NCI-H524 (cell line): ENCODE measurements at places on chromosomes 7 and 10.

DNA sequence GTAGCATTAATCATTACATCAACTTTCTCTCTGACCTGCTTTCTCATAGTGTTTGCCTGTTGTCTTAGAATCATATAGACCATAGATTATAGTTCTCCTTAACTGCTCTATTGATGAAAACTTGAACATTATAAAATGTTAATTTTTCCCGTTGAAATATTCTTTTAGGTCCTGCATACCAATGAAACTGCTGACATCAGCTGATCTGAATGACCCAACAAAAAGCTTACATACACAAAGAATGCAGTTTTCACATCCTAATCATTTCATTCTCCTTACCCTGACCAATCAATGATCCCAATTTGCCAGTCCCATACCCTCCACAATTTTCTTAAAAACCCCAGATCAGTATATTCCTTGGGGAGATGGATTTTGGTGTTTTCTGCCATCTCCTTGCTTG lies 302.9 kb upstream of the MBL2 start:
- no peak for DNase-seq

DNA sequence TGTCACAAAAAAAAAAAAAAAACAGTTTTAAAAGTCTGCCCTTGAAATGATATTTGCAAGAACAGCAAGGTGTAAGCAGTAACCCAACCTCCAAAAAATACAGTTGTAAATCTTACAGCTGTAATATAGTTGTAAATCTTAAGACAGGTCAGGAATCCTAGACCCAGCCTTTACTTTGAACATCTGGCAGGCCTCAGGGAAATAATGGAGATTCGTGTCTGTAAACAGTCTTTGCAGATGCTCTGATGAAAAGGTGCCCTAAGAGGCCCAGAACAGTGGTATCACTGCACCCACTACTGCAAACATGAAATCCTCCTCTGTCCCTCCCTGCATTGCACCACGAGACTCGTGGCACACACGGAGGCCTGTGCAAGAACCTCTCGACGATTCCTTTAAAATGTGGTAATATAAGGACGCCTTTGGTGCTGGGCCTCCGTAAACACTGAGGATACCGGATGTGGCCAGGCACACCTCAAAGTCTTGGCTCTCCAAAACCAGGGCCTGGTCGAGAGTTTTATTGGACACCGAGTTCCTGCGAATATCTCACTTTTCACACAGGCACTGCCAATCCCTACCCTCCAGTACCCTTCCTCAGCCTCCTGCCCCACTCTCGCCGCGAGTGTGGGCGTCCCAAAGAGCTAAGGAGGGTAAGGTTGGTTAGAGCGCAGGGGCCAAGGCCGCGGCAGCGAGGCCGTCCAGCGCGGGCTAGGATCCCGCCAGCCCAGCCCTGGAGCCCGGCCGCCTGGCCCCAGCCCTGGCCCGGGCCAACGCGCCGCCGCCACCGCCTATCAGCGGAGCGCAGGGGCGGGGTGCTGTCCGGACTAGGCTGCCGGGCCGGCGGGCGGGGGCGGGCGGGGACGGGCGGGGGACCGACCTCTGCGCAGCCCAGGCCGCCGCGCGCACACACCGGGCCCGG lies at the start of gene REEP3:
TSS of gene REEP3 (plus strand) at position 902 of the 916 bp plus-strand sequence. CDS start 145 bp downstream, outside the sequence.
- DNase-seq: no peak

DNA sequence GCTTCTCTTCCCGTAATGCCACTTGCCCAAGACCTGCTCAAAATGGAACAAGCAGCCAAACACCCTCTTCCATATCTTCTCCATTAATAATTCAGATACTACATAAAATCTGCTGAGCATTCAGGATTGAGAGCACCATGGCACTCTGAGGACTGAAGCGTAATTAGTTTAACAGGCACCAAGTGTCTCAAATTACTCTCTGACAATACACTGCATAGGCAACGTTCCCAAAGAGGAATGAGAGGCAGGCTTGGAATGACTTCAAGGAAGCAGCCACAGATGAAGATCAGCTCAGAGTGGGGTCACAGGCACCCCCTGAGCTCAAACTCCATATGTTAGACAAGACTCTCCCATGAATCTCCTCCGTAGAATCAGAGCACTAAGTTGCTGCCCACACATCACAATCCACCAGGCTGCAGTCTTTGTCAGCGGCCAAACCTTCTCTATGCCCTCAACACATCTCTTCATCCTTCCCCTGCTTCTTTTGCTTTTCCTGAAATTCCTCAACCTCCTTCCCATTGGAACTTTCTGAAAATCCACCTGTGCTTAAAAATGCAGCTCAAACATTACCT lies 4.7 kb upstream of the ABLIM1 start:
- no peak for DNase-seq

DNA sequence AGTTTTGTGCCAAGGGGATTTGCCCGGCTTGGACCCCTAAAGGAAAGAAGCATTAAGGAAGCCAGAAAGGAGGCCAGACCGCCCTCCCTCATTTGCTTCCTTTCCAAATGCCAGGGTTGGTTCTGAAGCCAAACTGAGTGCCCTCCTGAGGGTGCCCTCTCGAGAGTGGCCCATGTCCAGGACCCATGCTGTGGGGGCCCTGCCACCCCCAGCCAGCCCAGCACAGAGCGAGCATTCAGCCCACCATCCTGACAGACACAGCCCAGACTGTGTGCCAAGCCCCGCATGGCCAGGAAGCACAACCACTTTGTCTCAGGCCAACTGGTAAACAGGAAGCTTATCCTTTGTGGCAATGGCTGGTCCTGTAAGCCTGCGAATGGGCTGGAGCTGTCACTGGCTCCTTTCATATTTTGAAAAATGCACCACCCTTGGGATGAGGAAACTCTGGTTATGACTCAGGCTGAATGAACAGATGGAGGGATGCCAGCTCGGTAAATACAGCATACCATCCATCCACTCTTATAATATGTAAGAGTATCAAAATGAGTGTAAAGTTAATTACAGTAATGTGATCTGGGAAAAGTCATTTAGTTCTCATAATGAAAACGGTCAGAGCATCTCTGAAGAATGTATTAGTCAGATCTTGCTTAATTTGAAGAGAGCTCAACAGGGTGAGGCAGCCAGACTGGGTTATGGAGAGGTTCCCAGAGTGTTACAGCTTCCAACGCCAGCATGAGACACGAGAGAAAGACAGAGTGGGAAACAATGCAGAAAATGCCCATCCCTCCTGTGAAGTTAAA lies 65.0 kb downstream of the STK17A start:
- DNase-seq: peak; percentile 43

- DNase-seq: peak; percentile 39
Measured at GRCh38 chr10:2927958-2928840, 139.1 kb upstream of the PFKP start.

GRCh38 chr7:110442381-110442837 lies 648.5 kb upstream of the LRRN3 start:
- DNase-seq: peak; percentile 76

DNA sequence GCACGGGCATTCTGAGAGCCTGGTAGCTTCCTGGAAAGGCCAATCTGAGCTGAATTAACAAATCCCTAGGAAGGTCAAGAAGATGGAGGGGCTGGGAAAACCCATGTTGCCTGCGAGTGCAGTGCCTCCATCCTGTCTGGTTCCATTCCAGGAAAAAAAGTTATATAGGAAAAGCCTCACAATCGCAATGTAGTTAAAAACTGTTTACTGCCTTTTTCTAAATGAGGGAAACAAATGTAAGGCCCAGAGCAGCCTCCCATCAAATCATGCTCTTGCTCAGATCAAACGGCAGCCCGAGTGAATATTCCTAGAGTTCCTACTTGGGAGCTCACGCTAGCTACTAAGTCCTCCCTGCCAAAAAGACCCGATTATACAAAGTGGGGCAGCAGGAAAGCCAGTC lies 179.9 kb downstream of the KCNMA1 start:
- no peak for DNase-seq

DNA sequence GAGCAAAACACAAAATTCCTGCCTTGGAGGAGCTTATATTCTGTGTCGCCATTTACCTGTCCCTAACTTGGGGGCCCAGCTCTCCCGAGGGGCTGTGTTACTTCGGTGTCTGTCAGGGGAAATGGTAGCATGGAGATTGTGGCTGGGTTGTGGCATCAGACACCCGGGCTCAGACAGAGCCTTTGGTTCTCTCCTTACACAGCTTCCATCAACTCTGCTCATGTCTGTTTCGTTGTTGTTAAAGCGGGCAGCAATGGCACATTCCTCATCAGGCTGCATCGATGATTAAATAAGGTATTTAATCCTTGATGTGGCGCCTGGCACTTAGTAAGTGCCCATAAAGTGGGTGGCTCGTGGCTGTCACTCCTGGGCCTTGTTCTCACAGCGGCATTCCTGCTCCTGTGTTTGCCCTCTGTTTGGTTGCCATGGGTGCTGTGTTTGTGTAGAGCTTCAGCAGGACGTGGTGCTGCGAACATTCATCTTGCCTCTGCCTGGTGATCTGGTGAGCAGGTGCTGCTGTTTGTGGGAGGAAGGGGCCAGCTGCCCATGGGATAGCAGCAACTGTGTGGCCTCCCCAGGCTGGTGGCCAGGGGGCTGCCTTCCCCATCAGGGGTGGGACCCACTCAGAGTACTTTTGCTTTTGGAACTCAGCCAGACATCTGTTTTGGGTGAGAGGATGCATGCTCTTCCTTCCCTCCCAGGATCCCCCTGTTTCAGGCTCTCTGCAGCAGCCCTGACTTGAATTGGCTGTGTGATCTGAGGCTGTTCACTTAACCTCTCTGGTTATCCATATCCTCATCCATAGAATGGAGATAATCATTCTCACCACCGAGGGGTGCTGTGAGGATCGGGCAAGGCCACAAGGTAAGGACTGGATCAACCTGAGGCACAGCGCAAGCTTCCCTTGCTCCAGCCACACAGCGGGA lies 207.2 kb upstream of the SVIL start:
- no peak for DNase-seq

GRCh38 chr7:44109991-44110390 lies 5.8 kb downstream of the AEBP1 start:
- DNase-seq: no peak

- DNase-seq: no peak
Measured at GRCh38 chr10:34596351-34596750, 218.7 kb downstream of the PARD3 start.

GRCh38 chr10:112433136-112433535 lies 13.6 kb downstream of the ZDHHC6 start:
- DNase-seq: no peak

GRCh38 chr7:14835384-14835783 lies 67.2 kb downstream of the DGKB start:
- no peak for DNase-seq

GRCh38 chr7:74026903-74027682 lies 880 bp upstream of the ELN start:
- peak; percentile 63 for DNase-seq

DNA sequence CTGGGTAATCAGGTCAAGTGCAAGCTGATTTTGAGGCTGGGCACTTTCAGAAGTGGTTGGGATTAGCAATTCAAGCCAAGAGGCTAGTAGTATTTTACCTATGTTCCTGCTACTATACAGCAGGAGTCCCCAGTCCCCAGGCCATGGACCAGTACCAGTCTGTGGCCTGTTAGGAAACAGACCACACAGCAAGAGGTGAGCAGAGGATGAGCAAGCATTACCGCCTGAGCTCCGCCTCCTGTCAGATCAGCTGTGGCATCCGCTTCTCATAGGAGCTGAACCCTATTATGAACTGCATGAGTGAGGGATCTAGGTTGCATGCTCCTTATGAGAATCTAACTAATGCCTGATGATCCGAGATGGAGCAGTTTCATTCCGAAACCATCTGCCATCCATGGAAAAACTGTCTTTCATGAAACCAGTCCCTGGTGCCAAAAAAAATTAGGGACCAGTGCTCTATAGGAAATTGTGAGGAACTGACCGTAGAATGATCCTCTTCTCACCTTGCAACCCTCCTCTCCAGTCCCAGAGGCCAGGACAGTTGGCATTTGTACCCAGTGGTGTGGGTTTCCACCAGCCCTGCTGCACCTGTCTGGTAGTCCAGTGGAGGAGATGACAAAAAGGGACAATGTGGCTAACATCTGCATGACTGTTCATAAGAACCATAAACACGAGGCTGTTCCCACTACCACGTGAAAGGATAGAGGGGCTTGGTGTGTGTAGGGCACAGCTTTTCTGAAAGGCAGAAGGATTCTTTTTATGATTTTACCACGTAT lies 172.5 kb downstream of the KIAA1217 start:
- DNase-seq: peak; percentile 71

DNA sequence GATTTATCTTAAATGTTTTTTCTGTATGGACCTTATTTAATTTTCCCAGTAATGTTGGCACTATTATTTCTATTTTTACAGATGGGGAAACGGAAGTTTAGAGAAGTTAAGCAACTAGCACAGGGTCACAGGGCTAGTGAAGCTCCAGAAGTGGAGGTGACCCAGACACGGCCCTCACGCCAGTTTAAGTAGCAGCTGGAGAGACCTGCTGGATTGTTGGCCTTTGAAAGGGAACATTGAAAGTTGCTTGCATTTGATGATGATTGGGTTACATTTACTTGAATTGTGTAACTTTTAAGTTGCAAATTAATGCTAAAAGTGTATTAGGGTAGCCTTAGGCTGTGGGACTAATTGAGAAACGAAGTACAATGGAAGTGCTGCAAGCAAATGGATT lies 25.6 kb downstream of the CDK14 start:
- DNase-seq: no peak

DNA sequence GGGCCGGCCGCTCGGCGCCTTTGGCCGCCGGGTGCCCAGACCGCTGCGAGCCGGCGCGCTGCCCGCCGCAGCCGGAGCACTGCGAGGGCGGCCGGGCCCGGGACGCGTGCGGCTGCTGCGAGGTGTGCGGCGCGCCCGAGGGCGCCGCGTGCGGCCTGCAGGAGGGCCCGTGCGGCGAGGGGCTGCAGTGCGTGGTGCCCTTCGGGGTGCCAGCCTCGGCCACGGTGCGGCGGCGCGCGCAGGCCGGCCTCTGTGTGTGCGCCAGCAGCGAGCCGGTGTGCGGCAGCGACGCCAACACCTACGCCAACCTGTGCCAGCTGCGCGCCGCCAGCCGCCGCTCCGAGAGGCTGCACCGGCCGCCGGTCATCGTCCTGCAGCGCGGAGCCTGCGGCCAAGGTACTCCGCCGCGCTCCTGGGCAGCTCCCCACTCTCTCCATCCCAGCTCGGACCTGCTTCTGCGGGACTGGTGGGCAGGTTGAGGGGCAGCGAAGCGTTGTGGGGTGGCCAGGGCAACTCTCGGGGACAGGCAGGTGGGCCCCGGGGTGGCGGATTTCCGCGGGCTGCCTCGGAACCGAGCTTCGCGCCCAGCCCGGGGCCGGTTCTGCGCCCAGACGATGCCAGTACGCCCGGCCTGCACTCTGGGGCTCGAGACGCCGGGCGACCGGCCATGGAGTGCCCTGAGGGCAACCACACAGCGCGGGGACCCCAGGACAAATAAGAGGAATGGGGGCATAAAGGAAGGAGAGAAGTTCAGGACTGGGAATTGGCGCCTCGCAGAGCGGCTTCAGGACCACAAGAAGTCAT lies 578 bp downstream of the HTRA1 start:
- DNase-seq: no peak

GRCh38 chr7:27947586-27948278 lies 207.8 kb downstream of the TAX1BP1 start:
- peak; percentile 9 for DNase-seq

DNA sequence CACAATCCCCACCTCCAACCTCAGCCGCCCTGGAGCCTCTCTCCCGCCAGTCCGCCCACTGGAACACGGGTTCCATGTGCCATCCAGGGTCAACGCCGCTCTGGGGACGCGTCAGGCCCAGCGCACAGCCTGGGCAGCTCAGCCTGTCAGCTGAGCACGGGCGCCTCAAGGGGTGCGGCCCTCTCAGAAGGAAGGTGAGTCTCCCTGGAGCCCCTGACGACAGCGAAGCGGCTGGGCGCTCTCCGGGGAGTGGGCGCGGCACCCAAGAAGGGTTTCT lies 1.2 kb upstream of the SLC18A3 start:
- DNase-seq: no peak

- DNase-seq: peak; percentile 1
Measured at GRCh38 chr10:99435986-99436638, 5.7 kb upstream of the GOT1 start.
